ENCODE measurements at places on chromosomes 6 and 20.

- DNase-seq: no peak
These were observed 103.5 kb upstream of the PTPRT start for GRCh38 chr20:43293068-43293786.

GRCh38 chr6:70686548-70687133 lies 19.0 kb downstream of the SMAP1 start:
- no peak for DNase-seq

DNA sequence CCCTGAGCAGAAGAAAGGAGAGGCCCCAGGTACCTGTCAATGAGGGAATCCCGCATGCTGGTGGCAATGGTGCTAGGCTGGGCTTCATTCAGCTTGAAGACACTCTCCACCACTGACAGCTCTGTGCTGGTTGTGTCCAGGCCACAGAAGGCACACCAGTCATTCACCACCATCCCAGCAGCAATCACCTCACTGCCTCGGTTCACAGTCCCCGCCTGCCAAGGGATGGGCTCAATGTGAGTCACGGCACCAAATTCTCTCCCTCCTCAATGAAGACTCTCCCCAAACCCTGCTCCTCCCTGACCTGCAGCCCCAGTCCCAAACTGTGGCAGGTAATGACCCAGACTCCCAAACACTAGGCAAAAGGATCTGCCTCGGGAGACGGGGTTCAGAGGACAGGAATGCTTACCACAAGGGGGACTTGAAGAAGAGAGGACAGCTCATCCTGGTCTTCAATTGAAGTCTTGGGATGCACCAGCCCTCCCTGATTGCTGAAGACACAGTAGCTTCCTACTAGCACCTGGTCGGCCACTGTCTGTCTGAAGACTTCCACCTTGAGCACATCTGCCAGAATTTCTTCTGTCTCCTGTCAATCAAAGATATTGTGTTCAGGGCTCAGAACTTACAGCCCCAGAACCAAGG lies 1.7 kb upstream of the MMP24OS start:
- no peak for DNase-seq

GRCh38 chr6:139568956-139569538 lies 194.6 kb upstream of the CITED2 start:
- no peak for DNase-seq

DNA sequence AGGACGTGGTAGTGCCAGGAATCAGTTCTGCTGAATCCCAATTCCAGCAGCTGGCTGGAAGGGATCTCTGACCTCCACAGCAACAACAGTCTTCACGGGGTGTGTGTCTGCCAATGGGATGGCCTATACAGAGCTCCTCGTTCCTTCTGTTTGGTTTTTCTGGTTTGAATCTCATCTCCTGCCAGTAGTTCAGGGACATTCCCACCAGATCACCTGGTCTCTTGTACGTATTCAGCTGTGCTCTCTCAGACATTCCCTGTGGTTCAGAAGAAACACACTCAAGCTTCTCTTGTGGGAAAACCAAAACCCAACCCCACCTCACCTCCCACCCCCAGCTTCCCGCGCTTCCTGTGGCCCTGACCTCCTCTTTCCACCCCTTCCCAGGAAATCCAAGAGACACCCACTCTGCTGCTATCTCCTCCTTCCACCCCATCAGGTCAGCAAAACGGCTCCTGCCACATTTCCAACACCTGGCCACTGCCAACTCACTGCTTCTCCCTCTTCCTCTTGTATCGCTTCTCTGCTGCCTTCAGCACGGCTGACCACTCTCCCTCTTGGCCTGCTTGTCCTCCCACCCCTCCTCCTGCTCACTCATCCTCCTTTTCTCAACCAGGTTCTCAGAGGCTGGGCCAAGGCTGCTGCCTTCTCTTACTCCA lies 63.3 kb upstream of the PTGIS start:
- no peak for DNase-seq

GRCh38 chr6:125940247-125941041 lies 16.1 kb upstream of the HINT3 start:
- no peak for DNase-seq

DNA sequence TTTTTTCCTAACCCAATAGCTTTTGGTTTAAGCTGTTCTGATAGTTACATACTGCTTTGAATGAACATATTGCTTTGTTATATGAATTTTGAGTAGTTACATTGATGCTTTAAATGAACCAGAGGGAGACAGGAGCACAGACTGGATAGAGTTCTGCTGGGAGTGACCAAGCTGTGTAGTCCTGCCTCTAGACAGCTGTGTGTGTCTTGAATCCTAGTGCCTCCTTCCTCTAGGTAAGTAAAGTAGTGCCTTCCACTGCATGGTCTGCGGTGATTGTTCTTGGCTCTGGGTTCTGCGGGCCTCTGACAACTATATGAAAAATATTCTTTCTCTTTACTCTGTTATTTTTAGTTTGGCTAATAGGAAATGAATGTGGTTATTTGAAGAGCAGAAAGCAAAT lies 46.0 kb upstream of the ADGRG6 start:
- no peak for DNase-seq

GRCh38 chr20:58682656-58683531 lies 9.7 kb upstream of the NPEPL1 start:
- no peak for DNase-seq

All from stimulated activated CD8-positive, alpha-beta memory T cell treated with anti-CD3 and anti-CD28 coated beads, Interleukin-4, amount 100 ng/mL, for 4 hours (primary cell).